ENCODE measurements at places on chromosomes 1 and 21.

- no peak for DNase-seq
These were observed 17.0 kb downstream of the NSL1 start for GRCh38 chr1:212774584-212774983.

DNA sequence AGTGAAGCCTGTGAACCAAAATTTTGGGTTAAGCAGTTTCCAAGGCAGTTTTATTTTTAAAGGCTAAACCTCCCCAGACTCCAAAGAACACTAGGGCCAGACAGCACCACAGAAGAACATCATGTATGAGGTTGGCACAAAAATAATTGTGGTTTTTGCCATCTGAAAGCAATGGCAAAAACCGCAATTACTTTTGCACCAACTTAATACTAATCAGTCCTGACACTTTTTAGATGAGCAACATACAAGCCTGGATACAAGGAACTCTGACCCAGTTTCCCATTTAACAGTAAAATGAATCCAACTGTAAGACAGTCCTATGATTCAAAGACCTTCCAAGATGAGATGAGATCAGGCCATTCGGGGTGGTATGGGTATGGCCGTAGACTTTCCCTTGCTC is 46.8 kb downstream of the CNIH3 start:
- no peak for DNase-seq

- no peak for DNase-seq
These were observed 31.1 kb upstream of the CYP4B1 start for GRCh38 chr1:46767649-46768282.

- no peak for DNase-seq
These were observed 209.0 kb downstream of the RHOU start for GRCh38 chr1:228944296-228944695.

DNA sequence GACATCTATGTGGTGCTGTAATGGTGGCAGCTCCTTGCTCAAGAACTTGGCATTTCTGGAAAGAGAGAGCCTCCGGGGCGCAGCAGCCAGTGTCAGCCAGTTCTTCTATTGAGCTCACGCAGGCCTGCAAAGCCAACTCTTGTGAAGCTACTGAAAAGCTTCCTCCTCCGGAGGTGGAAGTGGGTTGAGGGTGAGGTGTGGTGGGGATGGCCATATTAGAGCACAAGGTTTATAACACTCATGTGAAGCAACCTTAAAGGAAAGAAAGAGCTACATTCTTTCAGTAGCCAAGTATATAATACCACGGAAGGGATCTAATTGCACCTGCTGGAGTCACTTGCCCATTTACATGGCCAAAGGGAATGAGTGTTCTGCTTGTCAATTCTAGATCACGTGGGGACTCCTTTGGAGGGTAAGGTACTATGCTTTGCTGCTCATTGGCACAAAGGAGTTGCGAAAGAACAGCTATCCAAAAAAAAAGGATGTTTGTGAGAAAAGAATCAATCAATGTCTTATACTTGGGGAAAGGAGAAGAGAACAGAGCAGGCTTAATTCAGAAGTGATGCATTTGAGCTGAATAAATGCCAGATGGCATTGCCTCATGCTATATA is 18.3 kb upstream of the MAP10 start:
- no peak for DNase-seq

GRCh38 chr21:27114111-27114510 is 147.2 kb upstream of the ADAMTS5 start:
- DNase-seq = no peak

DNA sequence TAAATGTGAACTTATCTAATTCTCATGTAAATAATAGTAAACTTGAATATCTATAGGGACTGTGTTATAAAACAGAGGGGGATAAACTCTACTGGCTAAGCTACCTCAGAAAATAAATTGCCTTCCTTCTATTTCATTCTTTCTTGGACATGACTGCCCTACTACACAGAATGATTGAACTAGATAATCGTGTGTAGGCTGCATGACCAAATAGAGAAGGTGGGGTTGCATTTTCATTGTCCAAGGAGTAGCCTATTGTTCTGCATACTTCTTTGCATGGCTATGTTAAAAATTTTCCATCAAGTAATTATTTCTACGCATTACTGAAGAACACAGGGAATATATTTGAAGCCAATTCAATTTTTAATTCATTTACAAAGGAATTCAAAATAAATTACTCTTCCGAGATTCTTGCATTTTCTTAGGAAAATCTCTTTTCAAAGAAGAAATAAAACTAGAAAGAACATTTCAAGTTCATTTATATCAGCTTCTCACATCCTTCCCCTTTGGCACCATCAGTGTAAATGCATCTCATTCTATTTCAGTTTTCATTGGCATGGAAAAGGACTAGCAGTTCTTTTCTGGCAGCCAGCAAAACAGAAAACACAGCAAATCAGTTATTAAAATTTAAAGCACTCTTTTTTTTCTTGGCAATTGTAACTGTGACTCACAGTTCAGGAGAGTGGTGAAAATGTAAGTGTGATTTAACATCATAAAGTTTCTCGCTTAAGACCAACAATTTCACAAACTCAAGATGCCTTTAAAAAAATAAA is 714.7 kb downstream of the NCAM2 start:
- no peak for DNase-seq

GRCh38 chr1:12078575-12078937 is 15.5 kb downstream of the TNFRSF8 start:
- no peak for DNase-seq

DNA sequence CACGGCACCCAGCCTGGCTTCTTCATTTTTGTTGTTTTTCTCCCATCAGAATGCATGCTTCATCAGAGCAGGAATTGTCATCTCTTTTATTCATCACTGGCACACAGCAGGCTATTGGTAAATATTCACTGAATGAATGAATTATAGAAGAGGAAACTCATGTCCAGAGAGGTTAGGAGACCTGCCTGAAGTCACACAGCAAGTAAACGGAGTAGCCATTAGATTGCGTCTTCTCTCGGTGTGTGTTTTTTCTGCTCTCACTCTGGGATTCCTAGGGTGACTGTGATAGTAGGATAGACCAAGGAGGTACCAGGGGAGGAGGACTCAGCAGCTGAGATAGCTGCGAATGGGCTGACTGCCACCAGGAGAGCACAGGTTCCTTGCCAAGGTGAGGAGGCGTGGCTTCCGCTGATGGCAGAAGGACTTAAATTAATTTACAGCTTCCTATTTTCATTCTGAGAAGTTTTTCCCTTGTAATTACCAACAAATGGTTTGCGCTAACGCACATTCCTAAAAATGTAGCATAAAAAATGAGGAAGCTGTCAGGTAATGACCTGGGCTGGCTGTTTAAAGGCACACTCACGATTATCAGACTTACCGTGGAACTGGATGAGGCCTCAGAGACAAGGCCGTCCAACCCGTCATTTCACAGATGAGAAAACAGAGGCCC is 4.5 kb upstream of the NCMAP start:
- no peak for DNase-seq

DNA sequence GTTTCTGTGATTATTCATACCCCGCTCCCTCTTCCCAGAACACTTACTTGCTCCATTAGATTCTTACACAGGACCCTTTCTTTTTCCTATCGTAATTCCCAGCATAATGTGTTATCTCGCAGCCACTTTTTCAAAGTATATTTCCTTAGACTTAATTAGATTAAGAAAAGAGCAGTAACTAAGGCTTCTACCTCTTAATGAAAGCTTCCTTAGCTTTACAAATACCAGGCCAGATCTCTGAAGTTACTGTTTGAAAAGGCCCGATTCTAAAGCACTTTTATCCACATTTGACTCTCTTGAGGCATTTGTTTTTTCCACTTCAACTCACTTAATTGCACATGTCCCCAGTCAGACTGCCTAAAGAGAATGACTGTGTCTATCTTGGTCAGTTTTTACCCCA is 1264.3 kb upstream of the ADGRL2 start:
- no peak for DNase-seq

- DNase-seq = no peak
These were observed 60.0 kb upstream of the NTPCR start for GRCh38 chr1:232890340-232890943.

DNA sequence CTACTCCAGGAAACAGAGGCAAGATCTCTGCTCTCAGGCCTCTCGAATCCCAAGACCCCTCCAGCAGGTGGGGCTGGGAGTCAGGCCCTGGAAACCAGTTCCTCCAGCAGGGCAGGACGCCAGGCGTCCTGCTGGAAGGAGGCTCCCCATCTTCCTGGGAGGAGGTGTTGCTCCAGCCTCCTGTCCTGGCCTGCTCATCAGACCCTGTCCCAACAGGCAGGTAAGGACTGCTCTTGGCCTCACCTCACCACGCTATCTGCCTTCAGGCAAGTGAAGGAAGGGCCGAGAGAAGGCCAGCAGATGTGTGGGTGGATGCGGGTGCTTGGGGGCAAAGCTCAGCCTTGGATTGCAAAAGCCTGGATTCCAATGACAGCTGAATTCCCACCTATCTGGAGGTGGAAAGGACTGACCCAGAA is 82.9 kb downstream of the SSBP3 start:
- DNase-seq = peak; percentile 74

- DNase-seq = no peak
These were observed at the start of gene MEGF6 for GRCh38 chr1:3611170-3612019. MEGF6 (minus strand) TSS chr1:3611508; CDS start chr1:3611268, 240 bp downstream.

DNA sequence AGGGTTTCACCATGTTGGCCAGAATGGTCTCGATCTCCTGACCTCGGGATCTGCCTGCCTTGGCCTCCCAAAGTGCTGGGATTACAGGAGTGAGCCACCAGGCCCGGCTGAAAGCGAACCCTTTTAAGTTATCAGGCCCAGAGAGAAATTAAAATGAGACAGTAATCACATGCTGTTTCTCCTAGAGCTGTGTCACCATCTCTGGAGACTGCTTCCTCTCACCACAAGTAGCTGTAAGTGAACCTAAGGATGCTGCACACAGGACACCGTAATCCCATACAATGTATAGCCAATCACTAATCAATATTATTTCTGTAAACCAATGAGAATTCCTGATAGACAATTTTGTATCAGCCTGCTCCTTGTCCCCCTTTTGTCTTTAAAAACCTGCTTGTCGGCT is 5.7 kb upstream of the CSTB start:
- DNase-seq = no peak

- DNase-seq = no peak
These were observed 6.9 kb downstream of the ADGRB2 start for GRCh38 chr1:31757204-31757679.

GRCh38 chr1:217522277-217522676 is 108.6 kb downstream of the GPATCH2 start:
- DNase-seq = no peak

DNA sequence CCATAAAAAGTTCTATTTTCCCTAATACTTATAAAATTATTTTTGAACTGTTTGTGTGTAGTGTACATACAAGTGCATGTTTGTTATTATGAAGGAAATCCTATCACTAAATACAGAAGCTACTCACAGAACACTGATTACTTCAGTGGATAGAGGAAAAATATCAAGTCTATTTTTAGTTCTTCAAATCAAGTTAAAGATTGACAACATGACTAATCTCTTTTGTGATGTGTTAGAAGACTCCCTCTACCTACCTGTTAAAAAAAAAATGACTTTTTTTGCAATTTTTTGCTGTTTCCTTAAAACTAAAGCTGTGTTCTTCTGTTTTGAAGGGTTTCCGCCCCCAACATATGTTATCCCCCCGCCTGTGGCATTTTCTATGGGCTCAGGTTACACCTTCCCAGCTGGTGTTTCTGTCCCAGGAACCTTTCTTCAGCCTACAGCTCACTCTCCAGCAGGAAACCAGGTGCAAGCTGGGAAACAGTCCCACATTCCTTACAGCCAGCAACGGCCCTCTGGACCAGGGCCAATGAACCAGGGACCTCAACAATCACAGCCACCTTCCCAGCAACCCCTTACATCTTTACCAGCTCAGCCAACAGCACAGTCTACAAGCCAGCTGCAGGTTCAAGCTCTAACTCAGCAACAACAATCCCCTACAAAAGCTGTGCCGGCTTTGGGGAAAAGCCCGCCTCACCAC is 45.5 kb downstream of the NCF2 start:
- DNase-seq = no peak

- no peak for DNase-seq
These were observed 726.9 kb upstream of the PTBP2 start for GRCh38 chr1:95994643-95995042.

DNA sequence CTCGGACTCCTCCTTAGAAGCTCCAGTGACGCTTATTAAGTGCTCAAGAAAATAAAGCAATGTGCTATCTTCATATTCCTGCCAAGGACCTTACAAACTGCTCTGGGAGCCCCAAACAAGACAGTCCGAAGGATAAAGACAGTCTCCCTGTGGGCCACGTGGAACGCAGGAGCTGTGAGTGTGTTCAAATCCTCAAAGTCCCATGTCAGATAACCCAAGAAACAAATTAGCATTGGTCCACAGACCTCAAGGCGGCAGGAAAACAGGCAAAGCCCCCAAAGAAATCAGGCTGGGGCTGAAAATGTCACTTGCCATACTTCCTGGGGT is 3.0 kb upstream of the NAV1 start:
- no peak for DNase-seq

- DNase-seq = no peak
These were observed 2.7 kb downstream of the FCER1G start for GRCh38 chr1:161217831-161218230.

DNA sequence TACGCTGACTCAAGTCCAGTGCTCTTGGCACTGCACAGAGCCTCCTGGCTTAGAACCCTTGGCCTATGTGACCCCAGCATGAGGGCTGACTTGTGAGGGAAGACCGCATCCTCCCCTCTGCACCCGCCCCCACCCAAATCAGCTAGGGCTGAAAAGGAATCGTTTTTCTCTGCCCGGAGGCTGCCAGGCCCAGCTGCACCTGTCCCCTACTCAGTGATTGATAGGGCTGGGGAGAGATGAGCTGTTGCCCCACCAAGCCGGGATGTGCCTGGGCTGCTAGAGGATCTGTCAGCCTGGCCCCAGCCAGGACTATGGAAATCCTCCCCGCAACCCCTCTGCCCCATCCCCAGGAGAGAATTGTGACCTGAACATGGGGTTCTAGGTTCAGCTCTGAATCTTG is 20.6 kb downstream of the MYOG start:
- DNase-seq = no peak

DNA sequence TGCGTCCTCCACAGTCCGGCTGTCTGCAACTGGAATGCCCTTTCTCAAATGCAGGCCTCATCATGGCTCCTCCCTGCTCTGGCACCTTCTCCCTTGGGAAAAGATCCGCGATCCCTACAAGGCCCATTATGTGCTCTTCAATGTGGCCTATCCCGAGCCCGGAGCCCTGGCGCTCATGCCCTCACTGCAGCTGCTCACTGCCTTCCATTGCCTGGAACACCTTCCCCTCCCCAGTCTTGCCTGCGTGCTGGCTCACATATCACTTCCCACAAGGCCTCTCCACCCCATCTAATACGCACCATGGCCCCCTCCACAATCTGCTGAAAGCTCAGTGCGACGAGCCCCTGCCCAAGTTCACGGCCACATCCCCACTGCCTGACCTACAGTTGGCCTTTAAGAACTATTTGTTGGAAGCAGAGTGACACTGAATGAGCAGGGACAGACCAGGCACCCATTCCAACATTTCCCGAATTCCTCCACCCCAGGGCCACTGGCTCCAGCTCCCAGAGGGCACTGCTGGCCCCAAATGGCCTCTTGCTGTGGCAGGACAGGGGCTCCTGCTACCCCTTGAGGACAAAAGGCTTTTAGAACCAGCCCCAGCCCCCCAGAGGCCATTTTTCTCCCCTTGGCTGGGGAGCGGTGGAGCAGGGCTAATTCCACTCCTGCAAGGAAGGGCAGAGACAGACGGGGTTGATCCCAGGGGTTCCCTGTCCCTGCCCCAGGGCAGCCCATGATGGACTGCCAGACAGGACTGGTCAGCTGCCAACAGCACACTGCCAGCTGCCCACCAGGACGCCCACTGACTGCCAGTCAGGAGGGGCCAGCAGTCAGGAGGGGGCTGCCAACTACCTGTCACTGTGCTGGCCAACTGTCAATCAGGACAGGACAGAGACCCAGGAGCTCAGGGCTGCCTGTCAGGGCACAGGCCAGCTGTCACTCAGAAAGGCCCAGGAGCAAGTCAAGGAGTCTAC is 64.8 kb downstream of the DHRS3 start:
- no peak for DNase-seq

Data from HuH-7 (cell line).